ENCODE measurements at places on chromosomes 11 and 22. TPM values are rescaled to one million over a fixed set of nuclear protein-coding genes. Genes with fewer than 3 reads are reported as not detected.

Gene USP2
- under 0.01 TPM for total RNA-seq

Gene KLHL22
- total RNA-seq = 29.3 TPM

Gene MPEG1
- total RNA-seq = not detected

Gene CCDC73
- not detected for total RNA-seq

Gene DRICH1
- not detected for total RNA-seq

Gene IRF7
- 8.2 TPM for total RNA-seq

Gene SMIM35
- not detected for total RNA-seq

Measured in fibroblast of villous mesenchyme (primary cell).